Mammary microvascular endothelial cell (primary cell): ENCODE measurements at places on chromosomes 6 and 20. TPM values are rescaled to one million over a fixed set of nuclear protein-coding genes. Genes with fewer than 3 reads are reported as not detected.

The ADGRF4 gene
- under 0.01 TPM in 1 of 2 replicates, not detected in the other for total RNA-seq

The MTHFD1L gene
- 41.2 and 44.4 TPM in 2 replicates for total RNA-seq

The PKHD1 gene
- total RNA-seq, result not detected in 2 replicates

The ZSCAN23 gene
- total RNA-seq, result 0.10 TPM in 1 of 2 replicates, not detected in the other

The LY6G6C gene
- not detected in 2 replicates for total RNA-seq

The PRR18 gene
- not detected in 2 replicates for total RNA-seq

The MAP3K7 gene
- total RNA-seq, result 13.5 and 18.2 TPM in 2 replicates

The TMX4 gene
- total RNA-seq, result 17.7 and 18.4 TPM in 2 replicates

The RTEL1 gene
- total RNA-seq, result 16.6 and 23.3 TPM in 2 replicates

The IMPG1 gene
- total RNA-seq, result not detected in 2 replicates

The SLC35F1 gene
- total RNA-seq, result not detected in 2 replicates

The PPP1R11 gene
- total RNA-seq, result 37.1 and 40.5 TPM in 2 replicates

The ADTRP gene
- 1.6 and 2.6 TPM in 2 replicates for total RNA-seq

The PBOV1 gene
- not detected in 2 replicates for total RNA-seq
